ENCODE measurements at places on chromosomes 5 and 9. TPM values are rescaled to one million over a fixed set of nuclear protein-coding genes. Genes with fewer than 3 reads are reported as not detected.

GRCh38 chr9:11045589-11045988, 432.8 kb upstream of the PTPRD start:
- no peak for DNase-seq

DNA sequence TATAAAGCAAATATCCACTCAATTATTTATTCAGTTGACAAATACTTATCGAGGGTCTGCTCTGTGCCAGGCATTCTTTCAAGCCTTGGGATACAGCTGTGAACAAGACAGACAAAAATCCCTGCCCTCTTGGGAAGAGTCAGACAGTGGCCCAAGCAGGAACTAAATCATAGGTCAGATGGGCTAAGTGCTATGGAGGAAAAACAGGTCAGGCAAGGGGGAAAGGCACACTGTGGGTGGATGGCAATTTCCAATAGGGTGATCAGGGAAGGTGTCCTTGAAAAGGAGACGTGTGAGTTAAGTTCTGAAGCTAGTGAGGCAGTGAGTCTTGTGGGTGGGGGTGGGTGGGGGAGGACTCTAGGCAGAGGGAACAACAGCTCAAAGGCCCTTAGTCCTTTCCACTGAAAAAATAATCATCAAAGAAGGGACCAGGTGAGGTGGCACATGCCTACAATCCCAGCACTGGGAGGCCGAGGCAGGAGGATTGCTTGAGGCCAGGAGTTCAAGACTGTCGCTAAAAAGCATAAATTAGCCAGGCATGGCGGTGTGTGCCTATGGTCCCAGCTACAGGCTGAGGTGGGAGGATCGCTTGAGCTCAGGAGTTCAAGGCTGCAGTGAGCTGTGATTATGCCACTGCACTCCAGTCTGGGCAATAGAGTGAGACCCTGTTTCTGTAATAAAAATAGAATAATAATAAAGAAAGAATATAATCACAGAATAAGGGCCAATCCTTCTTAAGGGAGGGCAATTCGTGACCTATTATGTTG, 95.2 kb upstream of the CPEB4 start:
- no peak for DNase-seq

- DNase-seq = no peak
Measured at GRCh38 chr5:14257995-14258403, 114.9 kb downstream of the TRIO start.

DNA sequence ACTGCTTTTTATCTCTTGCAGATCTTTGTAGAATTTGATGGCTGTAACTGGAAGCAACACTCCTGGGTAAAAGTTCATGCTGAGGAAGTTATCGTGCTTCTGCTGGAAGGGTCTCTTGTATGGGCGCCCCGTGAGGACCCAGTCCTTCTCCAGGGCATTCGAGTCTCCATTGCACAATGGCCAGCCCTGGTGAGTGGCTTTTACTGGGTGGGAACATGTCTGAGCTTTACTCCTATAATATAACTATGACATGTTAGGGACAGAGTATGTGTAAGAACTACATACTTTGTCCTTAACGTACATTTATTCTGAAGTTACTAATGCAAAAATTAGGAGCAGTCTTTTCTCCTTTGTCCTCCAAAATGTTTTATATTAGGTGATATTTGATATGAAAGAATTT, 20.2 kb downstream of the KDM3B start:
- DNase-seq = no peak

DNA sequence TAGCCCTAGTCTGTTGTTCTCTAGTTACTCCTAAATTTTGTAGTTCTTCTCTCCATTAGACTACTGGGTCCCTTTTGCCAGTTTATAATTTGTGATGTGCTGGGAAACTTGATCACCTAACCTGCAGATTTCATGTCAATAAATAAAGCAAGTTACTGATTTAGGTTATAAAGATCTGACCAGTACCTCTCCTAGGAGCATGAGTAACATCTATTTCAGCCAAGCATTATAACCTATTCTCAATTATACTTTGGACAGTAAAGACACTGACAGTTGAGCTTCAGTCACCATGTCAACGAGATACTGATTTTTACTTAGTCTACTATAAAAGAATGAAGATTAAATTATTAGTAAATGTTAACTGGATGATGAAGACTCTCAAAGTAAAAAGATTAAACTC, 36.7 kb downstream of the CSNK1A1 start:
- no peak for DNase-seq

GRCh38 chr5:8997542-8998070, 548.3 kb downstream of the SEMA5A start:
- no peak for DNase-seq

GRCh38 chr9:131715906-131716305, 24.0 kb downstream of the RAPGEF1 start:
- no peak for DNase-seq

DNA sequence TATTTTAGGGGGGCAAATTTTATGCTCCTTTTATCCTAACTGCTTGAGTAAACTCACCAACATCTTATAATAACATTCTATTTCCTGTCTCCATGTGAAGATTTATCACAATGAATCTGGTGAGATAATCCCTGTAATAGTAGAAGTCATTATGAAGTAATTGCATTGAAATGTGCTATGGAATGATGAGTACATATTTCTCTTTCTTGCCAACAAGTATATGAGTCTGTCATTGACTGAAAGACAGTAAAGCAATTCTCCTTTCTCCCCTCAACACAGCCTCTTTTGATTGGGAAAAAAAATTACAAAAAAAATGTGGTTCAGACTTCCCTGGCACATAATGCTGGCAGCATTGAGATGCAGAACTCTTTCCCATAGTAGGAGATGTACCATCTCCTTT, 459.2 kb upstream of the RGMB start:
- DNase-seq = peak; percentile 45

- DNase-seq = no peak
Measured at GRCh38 chr5:362189-362588, 40.7 kb downstream of the AHRR start.

DNA sequence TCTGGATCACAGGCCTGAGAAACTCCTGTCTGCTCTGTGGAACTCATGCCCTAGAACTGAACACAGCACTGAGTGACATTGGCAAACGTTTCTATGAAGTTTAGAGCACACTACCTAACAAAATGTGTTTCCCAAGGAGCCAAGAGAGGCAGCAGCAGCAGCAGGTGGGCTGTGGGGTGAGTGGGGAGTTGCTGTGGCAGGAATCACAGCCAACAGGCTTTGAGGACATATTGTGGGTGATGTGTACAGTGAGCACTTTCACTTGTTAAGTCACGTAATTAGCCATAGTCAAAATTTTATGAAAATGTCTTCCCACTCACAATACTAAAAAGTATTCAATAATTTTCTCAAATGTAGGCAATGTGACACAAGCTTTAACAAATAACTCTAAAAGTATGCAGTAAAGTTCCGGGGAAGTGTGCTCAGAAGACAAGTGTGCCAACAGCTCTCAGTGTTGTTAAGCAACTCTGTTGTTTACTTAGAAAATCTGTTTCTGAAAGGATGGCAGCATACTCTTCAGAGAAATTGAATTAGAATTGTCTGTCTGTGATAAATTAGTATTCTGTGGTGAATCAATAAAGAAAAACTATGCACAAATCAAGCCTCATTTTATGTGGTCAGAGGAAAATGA, 482.1 kb downstream of the SEMA5A start:
- no peak for DNase-seq

- no peak for DNase-seq
Measured at GRCh38 chr9:98755006-98755618, 41.2 kb downstream of the ANKS6 start.

DNA sequence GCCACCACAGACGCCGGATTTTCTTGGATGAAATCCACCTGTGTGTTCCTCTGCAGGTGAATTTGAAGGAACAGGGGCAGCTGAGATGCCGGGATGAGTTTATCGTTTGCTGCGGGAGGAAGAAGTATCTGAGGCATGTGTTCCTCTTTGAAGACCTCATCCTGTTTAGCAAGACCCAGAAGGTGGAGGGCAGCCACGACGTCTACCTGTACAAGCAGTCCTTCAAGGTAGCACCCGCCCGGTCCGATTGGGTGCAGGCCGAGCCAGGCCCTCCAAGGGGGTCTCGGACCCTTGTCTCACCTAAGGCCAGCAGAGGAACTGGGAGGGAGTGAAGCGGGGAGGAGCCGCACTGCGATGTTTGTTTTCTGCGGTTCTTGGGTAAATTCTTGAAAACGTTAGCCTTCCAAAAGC, 18.4 kb upstream of the LRRC14B start:
- no peak for DNase-seq

GRCh38 chr9:77495834-77496671, 152.1 kb downstream of the GNA14 start:
- no peak for DNase-seq

DNA sequence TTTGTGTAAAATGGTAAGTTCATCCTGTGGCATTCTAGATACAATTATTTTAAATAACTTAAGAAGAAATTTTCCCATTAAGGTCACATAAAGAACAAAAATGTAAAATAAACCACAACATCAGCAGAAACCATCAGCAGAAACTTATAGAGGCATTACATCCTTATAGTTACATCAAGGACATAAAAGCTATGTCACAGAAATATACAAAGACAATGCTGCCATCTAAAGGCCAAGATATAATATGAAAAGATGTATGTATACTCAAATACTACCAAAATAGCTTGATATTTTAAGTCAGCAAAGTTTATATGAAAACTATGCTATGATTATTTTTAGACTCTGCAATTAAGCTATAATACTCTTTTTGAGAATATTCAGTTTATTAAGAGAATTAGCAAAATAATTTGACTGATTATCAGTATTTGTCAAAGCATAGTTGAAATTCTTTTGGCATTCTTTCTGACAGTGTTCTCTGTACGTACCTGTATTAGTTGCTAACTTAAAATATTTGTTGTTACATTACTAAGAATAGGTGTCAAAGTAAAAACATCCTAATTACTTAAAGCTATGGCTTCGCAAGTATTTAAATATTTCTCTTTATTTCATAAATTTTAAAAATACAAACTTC, 36.2 kb downstream of the FBXL17 start:
- DNase-seq = no peak

DNA sequence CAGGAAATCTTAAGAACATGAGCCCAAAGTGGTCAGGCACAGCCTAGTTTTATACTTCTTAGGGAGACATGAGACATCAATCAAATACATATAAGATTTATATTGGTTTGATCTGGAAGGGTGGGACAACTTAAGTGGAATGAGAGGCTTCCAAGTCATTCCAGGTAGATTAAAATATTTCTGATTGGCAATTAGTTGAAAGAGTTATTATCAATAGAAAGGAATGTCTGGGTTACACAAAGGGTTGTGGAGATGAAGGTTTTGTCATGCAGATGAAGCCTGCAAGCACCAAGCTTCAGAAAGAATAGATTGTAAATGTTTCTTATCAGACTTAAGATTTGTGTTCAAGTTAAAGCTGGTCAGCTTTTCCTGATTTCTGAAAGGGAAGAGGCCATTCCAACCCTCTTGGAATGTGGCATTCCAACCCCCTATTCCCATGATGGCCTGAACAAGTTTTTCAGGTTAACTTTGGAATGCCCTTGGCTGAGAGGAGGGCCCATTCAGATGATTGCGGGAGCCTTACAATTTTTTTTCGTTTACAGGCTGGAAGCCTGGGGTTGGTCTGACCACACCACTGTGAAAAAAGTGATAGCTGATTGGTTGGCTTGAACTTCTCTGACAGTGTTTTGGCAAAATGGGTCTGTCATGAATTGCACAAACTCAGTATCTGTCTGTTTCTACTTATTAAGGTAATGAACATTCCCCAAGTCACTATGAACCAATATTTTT, 245.6 kb upstream of the RAI14 start:
- no peak for DNase-seq

- DNase-seq = no peak
Measured at GRCh38 chr5:116616876-116617275, 42.3 kb upstream of the SEMA6A start.

- peak; percentile 43 for DNase-seq
Measured at GRCh38 chr5:176837707-176838115, 27.4 kb downstream of the UNC5A start.

DNA sequence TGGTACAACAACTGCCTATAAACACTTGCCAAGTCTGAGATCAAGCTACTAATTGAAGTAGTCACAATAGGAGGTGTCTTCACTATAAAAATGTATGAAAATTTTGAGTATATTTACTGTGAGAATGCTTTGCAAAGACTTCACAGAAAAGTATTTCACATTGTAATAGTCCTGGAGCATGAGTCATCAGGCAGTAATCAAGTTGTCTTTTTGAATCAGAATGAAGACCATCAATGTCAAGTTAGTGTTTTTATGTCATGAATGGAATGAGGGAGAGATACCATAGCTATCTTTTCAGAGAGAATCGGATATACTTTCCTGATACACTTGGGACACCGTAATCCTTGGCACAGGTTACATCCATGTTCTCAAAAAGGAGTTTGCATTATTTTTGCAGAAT, 466.9 kb upstream of the ARRDC3 start:
- DNase-seq = no peak

GIN1 gene
- 6.3 TPM for total RNA-seq

EFNA5 gene
- 24.6 TPM for total RNA-seq

TAF11L5 gene
- not detected for total RNA-seq

HMCN2 gene
- 0.14 TPM for total RNA-seq

PDE6A gene
- not detected for total RNA-seq

ANXA2R gene
- 0.79 TPM for total RNA-seq

TEX48 gene
- total RNA-seq = not detected

SUSD3 gene
- 1.3 TPM for total RNA-seq

GLIPR2 gene
- 43.1 TPM for total RNA-seq
